Activated CD8-positive, alpha-beta memory T cell treated with anti-CD3 and anti-CD28 coated beads for 4 hours (primary cell): ENCODE measurements at places on chromosomes 1 and 21.
A peak's percentile ranks its signal among the peaks of the same experiment; 100 is the strongest.

DNA sequence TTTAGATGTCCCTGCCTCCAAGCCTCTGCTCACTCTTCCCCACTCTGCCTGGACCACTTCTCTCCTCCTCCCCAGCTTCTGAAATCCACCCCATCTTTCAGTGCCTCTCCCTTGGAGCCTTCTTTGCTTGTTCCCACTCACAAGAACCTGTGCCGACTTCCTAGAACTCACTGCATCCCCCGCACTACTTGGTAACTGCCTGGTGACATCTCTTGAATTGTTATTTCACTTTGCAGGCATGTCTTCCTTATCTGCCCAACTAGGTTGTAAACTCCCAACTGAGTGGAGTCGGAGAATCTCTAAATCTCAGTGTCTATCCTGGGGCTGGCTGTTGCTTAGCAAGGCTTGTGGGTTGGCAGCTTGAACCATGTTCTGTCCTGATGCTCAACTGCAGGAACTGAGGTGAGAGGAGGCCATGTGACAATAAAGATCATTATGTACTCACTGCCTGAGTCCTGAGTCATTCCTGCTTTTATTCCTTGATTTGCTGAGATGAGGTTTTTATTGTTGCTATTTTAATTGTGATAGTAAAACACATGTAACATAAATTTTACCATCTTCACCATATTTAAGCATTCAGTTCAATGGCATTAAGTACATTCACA is 3.9 kb downstream of the KPRP start:
- no peak for DNase-seq

- no peak for DNase-seq
These were observed 26.3 kb upstream of the IL20 start for GRCh38 chr1:206839006-206839560.

DNA sequence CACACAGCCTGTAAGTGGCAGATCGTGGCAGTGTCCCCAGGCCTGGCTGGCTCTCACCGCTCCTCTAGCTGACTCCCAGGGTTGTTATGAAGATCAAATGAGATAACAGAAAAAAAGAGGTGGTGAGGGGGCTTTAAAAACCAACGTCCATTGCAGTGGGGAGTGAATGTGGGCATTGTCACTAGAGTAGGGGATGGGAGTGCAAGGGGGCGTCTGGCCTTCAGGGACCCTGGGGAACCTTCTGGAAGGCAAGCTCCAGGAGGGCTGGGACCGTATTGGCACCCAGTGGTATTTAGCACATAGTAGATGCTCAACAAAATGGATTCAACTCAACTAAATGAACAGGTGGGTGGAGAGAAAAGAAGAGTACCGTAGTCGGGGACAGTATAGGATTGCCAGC is 3.4 kb downstream of the PLA2G2D start:
- DNase-seq, result no peak

- no peak for DNase-seq
These were observed 93.8 kb downstream of the EPHB2 start for GRCh38 chr1:22804406-22804805.

DNA sequence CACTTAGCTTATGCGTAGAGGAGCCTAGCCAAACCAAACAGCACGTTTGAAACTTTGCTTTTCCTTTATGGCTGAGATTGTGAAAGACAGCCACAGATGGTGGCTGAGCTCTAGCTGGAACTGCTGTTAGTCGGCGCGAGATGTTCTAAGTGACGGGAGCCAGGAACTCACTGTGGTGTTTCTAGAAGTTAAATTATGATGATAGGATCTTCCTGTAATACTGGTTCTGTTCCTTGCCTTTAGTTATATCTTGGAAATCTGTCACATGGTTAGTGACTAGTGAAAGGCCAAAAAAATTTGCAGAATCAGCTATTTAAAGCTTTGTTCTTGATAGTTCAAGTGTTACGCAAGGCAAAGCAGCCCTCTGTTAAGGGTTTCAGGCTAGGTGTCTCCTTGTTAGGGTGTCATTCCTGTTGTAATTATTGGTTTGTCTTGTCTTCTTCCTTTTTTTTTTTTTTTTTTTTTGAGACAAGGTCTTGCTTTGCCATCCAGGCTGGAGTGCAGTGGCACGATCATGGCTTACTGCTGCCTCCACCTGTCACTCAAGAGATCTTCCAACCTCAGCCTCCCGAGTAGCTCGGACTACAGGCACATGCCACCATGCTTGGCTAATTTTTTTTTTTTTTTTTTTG is 22.6 kb downstream of the AK4 start:
- DNase-seq, result no peak

- DNase-seq, result no peak
These were observed 186.5 kb downstream of the TGFBR3 start for GRCh38 chr1:91699339-91699974.

- DNase-seq, result no peak
These were observed 32.0 kb downstream of the MTF2 start for GRCh38 chr1:93111065-93111464.

GRCh38 chr1:37947364-37947763 is 511 bp upstream of the INPP5B start:
- no peak for DNase-seq

- no peak for DNase-seq
These were observed 107.2 kb downstream of the PLPPR5 start for GRCh38 chr1:98897479-98897878.

GRCh38 chr21:45636459-45636858 is 7.1 kb upstream of the PCBP3 start:
- DNase-seq, result no peak

GRCh38 chr1:227315629-227316346 is 2.5 kb downstream of the CDC42BPA start:
- DNase-seq, result no peak

- no peak for DNase-seq
These were observed 24.0 kb downstream of the L1TD1 start for GRCh38 chr1:62218604-62219003.

DNA sequence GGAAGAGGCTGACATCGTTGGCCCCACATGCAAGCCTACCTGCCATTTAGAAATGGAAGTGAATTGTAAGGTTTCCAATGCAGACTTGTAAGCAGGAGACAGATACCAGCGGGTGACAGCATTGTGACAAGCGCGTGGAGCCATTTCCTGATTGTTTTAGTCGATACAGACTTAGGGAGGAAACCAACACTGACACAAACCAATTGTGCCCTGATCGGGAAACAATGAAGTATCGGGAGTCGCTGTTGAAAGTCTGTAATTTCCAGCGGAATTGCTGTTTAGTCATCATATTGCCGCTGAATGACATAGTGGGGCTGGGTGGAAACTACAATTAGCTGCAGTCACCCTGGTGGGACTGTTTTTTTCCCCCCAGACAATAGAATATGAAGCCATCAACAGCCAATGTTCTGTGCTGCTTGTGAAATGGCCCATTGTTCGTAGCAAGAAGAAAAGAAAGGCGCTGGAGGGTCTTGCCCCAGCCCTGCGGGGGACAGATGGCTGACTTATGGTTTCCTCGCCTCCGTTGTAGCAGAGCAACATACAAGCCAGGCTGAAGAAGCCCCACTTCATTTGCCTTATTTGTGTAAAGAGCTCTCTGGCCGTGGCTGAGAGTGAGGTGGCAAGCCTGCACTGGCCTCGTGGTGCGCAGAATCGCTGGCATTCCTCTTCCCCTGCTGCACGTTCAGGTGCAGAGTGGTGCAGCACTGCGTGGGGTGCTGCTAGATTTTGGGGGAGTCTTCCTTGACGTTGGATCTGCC is 462.7 kb downstream of the CAMTA1 start:
- DNase-seq, result no peak

GRCh38 chr1:248828845-248829244 is 3.1 kb upstream of the SH3BP5L start:
- DNase-seq, result no peak

GRCh38 chr1:53086491-53087070 is 24.6 kb downstream of the PODN start:
- DNase-seq, result no peak

- DNase-seq, result no peak
These were observed 22.1 kb downstream of the PTPRF start for GRCh38 chr1:43552813-43553212.

- DNase-seq, result no peak
These were observed 443.4 kb upstream of the RGS18 start for GRCh38 chr1:191714845-191715244.

- peak; percentile 13 for DNase-seq
These were observed 32.8 kb upstream of the DNASE2B start for GRCh38 chr1:84365225-84366221.

- no peak for DNase-seq
These were observed 64.7 kb upstream of the LPGAT1 start for GRCh38 chr1:211895126-211895759.

DNA sequence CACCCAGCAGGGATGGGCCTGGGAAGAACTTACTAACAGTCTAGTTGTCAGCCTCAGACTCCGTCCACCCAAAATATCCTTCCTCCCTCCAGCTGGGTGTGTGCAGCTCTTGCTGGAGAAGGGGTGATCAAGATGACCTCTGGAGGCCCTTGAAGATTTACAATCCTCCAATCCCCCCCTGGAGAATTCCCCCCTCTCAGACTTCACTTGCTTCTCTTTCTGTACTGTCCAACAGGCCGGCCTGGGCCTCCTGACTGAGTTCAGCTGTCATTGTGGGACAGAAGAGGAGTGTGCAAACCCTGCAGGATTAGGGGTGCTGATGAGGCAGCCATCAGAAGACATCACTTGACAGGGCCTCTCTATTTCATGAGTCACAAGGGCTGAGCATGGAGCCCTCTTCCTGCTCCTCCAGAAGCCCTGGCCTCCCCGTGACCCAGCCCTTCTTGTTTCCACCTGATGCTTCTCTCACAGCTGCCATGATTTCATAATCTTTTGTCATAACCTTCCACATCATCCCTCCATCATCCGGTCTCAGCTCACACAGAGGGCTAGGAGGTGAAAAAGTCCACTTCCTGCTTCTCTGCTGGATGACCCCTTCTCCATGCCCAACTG is 17.5 kb upstream of the IGFN1 start:
- DNase-seq, result no peak

DNA sequence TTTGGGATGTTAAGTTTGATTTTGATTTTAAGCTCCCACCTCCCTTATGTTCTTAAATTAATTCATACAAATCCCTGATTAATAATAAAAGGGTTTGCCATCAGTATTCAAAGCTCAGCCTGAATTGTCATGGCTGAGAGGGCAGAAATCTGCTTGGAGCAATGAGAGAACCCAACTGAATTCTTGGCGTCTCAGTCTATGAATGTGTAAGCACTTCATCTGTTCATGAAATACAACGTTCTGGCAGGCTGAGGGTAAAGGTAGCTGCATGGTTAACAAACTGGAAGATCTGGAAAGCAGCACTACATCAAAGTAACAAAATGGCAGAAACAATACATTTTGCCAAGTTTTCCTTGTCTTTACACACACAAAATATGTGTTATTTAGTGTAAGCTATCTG is 95.3 kb downstream of the ACBD6 start:
- no peak for DNase-seq

DNA sequence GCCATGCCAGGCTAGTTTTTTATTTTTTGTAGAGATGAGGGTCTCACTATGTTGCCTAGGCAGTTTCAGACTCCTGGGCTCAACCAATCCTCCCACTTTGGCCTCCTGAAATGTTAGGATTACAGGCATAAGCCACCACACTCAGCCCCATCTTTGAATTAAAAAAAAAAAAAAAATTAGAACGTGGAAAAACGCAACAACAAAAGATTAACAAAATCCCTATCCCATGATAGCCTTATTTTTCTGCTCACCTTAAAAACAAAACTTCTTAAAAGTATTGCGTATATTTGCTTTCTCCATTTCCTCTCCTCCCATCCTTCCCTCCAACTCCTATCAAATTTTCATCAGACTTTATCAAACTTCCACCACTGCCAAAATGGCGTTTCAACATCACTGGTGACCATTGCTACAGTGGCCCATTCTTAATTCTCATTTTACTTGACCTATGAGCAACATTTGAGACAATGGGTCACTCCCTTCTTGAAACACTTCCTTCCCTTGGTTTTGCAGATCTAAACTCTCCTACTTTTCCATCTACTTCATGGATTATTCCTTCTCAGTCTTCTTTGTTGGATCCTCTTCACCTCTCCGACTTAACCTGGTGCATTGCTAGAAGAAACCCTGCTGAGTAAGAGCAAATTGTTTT is 579 bp upstream of the ZNF684 start:
- DNase-seq, result no peak

DNA sequence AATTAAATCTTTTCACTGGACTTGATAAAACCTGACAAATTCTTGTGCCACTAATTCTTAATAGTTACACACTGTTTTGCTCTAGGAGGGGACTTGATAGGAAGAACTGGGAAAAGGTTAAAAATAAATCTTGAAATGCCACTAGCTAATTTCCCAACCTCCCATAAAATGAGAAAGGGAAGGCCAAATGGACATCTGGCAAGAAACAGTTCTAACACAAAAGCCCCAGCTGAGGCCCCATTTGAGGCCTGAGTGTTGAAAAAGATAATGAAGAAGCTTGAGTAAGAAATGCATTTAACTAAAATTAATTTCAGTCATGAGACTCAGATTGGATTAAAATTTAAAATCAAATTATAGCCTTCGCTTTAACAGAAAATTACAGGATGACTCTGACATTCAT is 11.2 kb upstream of the RAP1GAP start:
- DNase-seq, result no peak

- no peak for DNase-seq
These were observed 1123.3 kb upstream of the B3GALT2 start for GRCh38 chr1:194309697-194310096.

- no peak for DNase-seq
These were observed 11.5 kb downstream of the SORT1 start for GRCh38 chr1:109386054-109386717.

GRCh38 chr21:37429356-37429755 is 62.8 kb downstream of the DYRK1A start:
- no peak for DNase-seq

DNA sequence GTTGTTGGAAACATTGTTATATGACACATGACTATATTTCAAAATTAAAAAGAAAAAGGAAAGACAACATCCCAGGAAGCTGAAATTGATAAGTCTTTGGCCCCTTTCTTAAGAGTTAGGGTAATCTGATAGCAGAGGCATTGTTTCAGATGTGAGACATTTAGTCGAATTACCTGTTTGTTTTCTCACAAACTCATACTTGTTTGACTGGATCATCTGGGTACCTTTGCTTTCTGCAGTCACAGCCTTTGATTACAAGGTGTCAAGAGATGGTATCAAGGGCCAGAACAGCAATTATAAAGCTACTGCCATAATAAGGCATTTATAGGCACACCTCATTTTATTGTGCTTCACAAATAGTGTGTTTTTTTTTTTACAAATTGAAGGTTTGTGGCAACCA is 136.3 kb downstream of the DUSP10 start:
- DNase-seq, result no peak

- DNase-seq, result no peak
These were observed 2.8 kb downstream of the MYCL start for GRCh38 chr1:39898648-39899603.

DNA sequence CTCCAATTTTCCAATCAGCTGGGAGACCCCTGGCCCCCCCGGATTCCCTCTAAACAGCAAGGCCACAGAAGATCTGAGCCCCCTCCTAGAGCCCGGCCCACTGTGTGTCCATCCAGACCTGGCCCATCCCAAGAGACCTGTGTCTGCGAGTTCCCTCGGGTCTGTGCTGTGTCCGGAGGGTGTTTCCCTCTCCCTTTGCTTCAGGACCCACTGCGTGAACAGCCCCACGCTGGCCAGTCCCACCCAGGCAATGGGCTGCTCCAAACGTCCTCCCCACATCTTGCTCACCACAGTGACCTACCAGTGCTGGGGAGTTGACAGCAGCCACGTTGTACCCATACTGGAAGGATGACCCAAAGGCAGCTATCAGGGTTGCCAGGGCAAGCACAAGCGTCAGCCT is 11.6 kb downstream of the SLC2A5 start:
- DNase-seq, result no peak

- DNase-seq, result peak; percentile 66
These were observed 21.6 kb upstream of the BCL10 start for GRCh38 chr1:85297855-85298629.

GRCh38 chr1:76622774-76623528 is 244.3 kb upstream of the ST6GALNAC5 start:
- no peak for DNase-seq
